ENCODE measurements at places on chromosomes 6 and 20.

- no peak for DNase-seq
Observed at GRCh38 chr20:37907330-37907676, 4.4 kb downstream of the VSTM2L start.

GRCh38 chr6:145729887-145730286 lies 5.4 kb downstream of the EPM2A start:
- no peak for DNase-seq

GRCh38 chr6:13099771-13100170 lies 228.6 kb downstream of the TBC1D7 start:
- DNase-seq, result no peak

GRCh38 chr6:161434921-161435747 lies 161.3 kb upstream of the AGPAT4 start:
- DNase-seq, result no peak

DNA sequence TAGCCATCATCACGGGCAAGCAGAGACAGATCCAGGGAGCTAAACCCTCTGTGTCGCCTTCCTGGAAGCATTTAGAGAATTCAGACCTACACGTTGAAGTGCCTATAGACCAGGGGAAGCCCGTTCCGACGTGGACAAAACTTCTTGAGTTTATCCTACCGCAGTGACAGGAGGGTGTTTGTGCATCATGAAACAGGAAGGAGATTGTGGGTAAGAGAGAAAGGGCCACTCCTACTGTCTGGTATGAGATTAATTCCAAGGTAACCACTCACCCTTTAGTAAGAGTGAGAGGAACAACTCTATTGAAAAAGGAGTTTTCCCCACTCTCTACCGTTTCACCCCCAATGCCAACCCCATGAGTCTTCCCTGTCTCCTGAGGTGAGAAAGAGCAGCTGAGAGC lies 133.7 kb downstream of the TFAP2C start:
- DNase-seq, result no peak

DNA sequence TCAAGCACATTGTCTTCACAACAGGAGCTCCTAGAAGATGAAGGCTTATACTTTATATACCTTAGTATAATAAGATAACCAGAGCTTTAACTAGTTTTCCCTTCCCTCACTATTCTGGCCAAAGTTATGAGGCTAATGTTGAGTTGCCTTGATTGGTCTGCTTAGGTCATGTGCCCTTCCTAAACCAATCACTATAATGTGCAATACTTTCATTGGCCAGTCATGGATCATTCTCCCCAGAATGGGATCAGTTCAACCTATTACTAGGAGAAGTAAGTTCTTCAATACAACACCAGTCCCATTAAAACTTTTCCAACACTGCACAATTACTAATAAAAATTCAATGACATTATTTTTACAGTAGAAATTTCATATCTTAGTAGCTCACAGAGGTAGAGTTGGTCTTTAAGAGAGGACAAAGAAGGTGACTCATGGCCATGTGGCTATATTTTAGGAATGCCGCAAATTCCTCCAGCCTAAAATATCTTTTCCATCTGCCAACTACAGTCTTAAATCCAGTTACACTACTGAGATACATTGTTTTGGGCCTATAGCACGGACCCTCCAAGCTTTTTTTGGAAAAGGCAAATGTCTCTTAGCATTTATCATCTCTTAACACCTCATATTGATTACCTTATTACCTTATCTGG lies 12.5 kb upstream of the POU3F2 start:
- DNase-seq, result no peak

DNA sequence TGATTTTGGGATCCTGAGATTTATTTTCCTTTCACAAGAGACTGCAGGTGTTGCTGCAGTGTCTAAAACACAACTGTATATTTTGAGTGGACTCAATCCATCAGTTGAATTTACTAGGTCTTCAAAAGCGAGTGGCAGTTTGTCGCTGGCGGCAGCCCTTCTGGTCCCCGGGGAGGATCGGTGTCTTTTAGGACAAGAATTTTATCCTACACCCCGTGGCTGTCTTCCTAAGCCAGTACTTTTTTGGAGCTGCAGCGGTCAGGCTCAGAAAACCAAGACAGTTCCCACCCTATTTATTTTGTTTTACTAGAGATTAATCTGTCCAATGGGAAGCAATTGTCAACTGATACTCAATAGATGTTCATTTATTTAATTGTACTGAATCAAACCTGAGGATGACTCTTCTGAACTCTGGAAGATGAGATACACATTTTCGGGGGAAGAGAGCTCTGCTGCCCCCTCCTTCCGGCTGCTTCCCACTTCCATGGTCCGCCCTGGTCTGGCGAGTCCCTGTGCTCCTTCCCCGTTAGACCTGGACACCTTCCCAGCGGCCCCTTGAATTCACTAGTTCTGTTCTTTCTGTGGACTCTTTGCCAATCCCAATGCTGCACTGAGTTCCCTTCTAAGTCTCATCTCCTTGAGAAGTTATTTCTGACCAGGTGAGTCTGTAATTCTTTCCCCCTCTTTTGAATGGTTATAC lies 90.6 kb downstream of the ERMARD start:
- no peak for DNase-seq

DNA sequence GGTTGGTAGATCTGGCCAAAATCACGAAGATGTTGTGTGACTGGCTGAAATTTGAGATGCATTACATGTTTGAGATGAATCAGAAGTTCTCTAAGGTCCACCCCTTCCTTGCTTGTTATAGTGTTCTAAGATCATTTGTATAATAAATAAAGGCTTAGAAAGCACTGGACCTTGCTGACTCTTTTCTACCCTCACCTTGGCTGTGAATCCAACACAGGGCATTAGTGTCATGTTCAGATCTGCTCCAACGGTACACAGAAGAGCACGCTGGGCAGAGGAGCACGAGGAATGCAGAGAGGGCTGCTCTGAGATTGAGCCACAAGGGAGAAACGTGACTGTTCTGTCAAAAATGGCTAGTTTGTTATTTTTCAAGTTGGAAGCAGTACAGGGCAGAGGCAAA lies 169.5 kb upstream of the HDAC2 start:
- DNase-seq, result no peak

DNA sequence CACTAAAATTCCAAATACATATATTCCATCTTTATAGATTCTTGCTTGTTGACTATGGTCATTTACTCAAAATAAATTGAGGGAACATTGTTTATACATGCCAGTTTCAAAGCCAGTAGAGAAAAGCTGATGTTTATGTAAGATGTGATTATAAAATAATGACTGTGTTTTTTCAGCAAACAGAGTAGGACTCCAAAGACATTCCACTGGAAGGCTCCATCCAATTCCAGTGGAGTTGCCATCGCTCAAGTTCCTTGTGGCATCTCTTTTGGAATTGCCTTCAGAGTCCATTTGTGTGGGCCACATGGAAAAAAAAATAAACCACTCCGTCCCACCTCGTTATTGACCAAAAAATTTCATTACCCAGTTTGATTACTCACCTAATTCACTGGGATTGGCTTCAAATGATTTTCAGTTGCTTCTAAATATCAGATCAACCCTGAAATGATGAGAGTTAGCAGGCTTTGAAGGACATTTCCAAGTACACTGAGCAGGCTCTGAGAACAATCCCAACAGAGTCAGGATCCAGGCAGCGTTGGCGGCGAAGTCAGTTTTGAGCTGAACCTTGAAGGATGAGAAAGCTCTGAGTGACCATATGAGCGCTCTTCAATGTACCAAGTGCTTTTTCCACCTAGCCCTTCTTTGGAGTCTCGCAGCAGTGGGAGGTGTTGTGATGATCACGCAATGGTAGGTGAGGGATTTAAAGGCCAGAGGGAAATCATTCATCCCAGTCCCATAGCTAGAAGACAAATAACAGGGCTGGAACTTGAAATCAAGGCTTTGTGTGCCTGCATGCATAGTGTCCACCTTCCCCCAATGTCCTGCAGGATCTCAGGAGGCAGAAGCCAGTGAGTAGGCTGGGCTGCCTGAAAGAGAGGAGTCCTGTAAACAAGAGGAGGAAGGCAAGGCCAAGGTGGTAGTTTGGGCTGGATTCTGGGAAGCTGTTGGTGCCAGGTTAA lies 281.7 kb downstream of the CDC5L start:
- no peak for DNase-seq

GRCh38 chr20:4383961-4384360 lies 337.7 kb upstream of the PRND start:
- DNase-seq, result no peak

DNA sequence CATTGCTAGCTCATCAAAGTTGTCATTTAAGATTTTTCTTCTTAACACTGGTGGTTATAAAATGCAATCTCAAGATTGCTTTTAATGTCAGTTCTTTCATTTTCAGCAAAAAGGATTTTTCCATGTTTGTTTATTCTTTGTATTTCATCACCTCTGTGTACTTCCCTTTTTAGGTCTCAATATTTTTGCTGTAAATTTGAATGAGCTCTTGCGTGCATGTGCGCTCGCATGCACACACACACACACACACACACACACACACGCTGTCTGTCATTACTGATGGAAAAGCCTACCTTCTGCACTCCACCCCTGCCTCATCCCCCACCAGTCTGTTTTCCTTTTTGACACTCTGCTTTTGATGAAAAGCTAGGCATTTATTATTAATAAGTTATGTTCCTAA lies 85.3 kb upstream of the FYN start:
- no peak for DNase-seq

- DNase-seq, result no peak
Observed at GRCh38 chr6:158567871-158568401, 8.0 kb downstream of the TMEM181 start.

- DNase-seq, result no peak
Observed at GRCh38 chr6:146277142-146277541, 248.3 kb downstream of the GRM1 start.

DNA sequence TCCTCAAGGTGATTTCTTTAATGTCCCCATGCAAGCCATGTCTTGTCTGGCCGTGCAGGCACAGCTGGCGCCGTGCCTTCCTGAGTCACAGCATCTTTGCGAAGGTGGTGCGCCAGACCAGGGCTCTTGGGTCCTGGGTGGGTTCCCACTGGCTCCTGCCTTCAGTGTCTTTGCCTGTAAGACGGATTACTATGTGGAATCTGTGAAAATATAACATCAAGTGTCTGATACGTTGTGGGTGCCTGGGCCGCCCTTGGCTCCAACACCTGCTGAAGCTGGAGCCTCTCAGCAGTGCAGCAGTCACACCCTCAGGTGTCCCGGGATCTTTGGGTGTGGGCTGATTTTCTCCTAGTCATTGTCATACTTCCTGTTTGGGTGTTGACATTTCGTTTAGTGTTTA lies 3.2 kb downstream of the OSBPL2 start:
- DNase-seq, result no peak

DNA sequence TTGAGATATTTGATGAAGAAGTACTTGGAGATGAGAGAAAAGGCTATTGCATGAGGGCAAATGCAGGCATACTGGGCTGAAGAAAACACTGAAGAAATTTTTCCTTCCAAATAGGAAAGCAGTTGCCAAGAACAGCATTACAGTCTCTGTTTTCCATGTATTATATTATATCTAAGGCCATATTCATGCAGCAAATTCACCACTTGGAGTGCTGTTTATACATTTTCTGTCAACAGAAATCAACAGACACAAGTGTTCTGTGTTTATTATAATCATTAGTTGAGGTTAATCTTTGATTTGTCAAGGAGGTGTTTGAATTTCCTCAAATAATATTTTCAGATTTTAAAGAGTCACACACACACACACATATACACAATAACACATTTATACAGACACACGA lies 268.8 kb upstream of the PLCB4 start:
- DNase-seq, result no peak

GRCh38 chr20:62357681-62358080 lies 9.4 kb downstream of the LAMA5 start:
- DNase-seq, result no peak

GRCh38 chr6:133594652-133595110 lies 294.2 kb upstream of the TCF21 start:
- DNase-seq, result no peak

DNA sequence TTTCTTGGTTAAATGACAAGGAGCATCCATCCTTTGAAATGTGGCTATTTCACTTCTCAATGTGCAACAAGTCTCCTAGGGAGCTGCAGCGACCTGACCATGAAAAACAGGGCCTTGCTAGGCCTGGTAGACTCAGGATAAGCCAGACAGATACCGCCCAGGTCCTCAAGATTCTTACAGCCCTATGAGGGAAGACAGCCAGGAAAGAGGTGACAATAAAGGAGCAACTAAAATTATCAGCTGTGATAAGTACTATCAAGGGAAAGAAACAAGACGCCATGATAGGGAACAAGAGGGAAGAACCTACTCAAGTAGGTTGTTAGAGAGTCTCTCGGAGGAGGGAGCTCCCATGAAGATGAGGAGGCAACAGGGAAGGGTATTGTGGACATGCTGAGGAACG lies 51.4 kb upstream of the EMILIN3 start:
- DNase-seq, result no peak

DNA sequence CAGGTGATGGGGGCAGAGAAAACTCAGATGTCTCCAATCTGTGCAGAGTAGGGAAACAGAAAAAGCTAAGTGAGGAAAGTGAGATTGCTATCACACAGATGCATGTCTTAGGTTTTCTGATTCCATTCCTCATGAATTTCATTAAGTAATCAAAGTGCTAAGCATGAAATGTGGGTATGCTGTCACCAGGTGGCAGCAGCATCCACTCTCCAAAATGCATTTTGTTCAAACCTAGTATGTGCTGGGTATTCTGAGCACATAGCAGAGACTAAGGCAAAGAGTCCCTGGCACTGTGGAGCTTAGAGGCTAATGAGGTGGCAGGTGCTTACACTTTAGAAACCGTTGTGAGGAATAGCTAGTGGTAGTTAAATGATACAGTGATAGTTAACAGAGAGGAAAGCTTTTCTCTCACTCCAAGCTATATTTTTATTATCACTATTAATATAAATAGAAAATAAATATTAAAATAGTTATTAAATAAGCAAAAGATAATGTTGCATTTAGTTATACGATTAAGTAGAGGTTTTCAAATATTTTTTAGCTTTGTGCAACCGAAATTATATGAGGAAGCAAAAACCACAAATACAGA lies 179.5 kb downstream of the CDH26 start:
- no peak for DNase-seq

GRCh38 chr6:134389129-134389528 lies 71.2 kb upstream of the SGK1 start:
- no peak for DNase-seq

GRCh38 chr6:109892451-109893435 lies 85.4 kb upstream of the GPR6 start:
- no peak for DNase-seq

GRCh38 chr6:148935705-148936435 lies 189.0 kb downstream of the UST start:
- no peak for DNase-seq

GRCh38 chr6:44500074-44500473 lies 112.6 kb downstream of the CDC5L start:
- no peak for DNase-seq

DNA sequence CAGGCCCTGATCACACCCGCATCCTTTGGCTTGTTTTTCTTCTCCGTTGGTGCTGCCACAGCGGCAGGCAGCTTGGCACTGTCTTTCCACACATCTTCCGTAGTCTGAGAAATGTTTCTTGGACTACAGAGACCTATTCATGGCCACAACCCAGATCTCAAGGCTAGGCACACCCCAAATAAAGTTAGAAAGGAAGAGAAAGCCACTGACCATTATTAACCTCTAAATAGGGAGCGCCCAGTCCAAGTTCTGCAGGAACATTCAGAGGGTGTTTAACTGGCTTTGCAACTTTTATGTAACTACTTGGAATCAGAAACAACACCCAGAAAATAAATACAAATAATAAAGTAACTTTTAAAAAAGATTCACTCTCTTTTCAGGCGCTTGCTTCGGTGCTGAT lies 124.8 kb upstream of the NEDD9 start:
- no peak for DNase-seq
